ENCODE measurements at places on chromosomes 13 and 19. TPM values are rescaled to one million over a fixed set of nuclear protein-coding genes. Genes with fewer than 3 reads are reported as not detected.

DNA sequence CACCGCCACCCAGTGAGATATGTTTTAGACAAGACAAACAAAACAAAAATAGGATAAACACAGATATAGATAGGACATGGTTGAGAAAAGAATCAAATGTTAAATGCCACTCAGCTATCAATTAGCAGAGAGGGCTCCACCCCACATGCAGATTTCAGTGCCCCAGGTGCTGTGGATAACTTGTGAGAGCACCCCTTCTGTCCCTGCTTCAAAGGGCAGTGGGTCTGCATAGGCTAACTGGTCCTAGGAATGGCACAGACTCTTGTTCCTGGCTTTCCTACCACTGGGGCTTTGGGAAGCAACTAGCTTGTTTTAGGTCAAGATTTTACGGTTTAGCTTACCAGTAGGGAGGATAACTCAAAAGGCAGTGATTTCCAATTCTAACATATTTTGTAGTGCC is 460.3 kb downstream of the TSHZ3 start:
- DNase-seq = no peak

DNA sequence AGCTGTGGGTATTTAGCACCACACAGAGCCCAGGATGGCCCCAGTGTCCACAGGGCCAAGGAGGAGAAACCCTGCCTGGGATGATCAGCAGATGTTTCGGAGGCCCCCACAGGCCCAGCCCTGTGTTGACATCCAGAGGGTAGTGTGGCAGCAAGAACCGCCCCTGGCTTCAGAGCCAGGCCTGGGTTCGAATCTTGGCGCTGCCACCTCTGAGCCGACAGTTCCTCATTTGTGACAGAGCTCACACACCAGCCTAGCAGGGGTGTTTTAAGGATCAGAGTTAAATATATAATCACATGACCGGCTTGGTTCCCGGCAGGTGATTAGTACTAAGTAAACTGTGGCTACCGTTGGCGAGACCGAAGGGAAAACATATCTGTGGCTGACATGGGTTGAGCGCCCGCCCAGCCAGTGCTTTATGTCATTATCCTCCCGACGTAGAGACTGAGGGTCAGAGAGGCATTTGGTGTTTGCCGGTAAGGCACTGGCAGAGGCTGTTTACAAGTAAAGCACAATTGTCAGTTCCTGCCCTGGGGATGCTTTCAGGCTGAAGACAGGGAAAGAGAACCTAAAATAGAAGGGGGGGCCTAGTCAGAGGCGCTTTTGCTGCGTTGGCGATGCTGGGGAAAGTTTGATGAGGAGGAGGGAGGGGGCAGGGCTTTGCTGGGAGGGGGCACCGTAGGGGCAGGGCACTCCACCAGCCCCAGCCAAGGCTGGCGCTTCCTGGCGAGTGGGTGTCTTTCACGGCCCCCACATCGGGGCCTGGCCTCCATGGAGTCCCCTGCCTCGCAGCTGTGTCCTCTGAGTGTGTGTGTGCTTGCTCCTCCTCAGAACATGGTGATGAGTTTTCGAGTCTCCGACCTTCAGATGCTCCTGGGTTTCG is 4.8 kb downstream of the PIAS4 start:
- no peak for DNase-seq

- DNase-seq = no peak
Measured at GRCh38 chr13:45162194-45162593, 38.7 kb downstream of the KCTD4 start.

Gene CBARP
- total RNA-seq = 1.2 TPM

Gene SHC2
- total RNA-seq = 6.0 TPM

Gene FGF9
- 2.6 TPM for total RNA-seq

Gene BST2
- total RNA-seq = 9.7 TPM

Gene SSBP4
- total RNA-seq = 48.6 TPM

- no peak for DNase-seq
Measured at GRCh38 chr13:40558656-40559055, 107.8 kb downstream of the FOXO1 start.

DNA sequence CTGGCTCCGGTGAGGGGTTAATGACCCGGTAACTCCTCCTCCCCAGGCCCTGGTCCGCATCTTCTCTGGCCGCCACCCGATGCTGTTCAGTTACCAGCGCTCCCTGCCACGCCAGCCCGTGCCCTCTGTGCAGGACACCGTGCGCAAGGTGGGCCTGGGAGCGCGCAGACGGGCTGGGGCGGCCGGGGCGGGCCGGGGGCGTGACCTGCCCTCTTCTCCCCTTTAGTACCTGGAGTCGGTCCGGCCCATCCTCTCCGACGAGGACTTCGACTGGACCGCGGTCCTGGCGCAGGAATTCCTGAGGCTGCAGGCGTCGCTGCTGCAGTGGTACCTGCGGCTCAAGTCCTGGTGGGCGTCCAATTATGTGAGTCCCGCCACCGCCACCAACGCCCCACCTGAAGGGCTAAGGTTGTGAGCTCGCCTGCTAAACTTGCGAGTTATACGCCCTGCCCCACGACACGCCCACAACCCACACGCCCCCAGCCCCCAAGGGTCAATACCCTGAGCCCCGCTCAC is 10.4 kb downstream of the CPT1C start:
- no peak for DNase-seq

- DNase-seq = no peak
Measured at GRCh38 chr13:39419876-39420275, 183.1 kb downstream of the LHFPL6 start.

GRCh38 chr13:43401361-43401760 is 378.0 kb downstream of the DNAJC15 start:
- no peak for DNase-seq

- DNase-seq = no peak
Measured at GRCh38 chr13:51180853-51181511, 41.2 kb upstream of the FAM124A start.

DNA sequence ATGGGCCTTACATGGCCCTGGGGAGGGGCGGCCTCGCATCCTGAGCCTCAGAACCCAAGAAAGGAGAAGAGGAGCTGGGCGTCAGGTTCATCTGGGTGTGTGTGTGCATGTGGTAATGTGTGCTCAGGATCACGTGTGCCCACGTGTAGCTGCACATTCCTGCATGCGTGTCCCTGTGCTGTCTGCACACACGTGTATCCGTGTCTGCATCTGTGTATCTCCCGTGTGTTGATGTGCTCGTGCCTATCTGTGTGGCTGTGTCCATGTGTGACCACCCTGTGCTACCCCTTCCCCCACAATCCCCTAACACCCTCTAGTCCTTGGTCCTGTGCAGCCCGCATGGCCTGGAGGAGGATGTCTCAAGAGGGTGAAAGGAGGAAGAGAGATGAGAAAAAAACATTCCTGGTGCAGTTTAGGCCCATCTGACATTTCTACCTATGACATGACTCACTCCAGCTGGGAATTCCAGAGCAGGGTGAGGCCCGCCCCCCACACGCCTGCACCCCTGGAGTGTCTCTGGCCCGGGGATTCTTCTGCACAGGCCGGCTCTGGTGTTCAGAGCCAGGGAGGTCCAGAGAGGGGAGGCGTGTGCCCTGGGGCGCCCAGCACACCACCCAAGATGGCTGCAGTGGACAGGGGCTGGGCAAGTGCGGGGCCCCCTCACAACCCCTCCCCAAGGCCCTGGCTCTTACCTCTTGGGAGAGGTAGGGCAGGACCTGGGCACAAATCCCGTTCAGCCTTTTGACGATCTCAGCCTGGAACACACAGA is 7.1 kb downstream of the TLE5 start:
- DNase-seq = no peak

- no peak for DNase-seq
Measured at GRCh38 chr19:30441011-30441410, 68.8 kb downstream of the ZNF536 start.

Gene FGF22
- total RNA-seq = not detected

Gene KLK5
- total RNA-seq = not detected
